Calu3 (cell line): ENCODE measurements at places on chromosomes 5 and 9. TPM values are rescaled to one million over a fixed set of nuclear protein-coding genes. Genes with fewer than 3 reads are reported as not detected.
A peak's percentile ranks its signal among the peaks of the same experiment; 100 is the strongest.

DNA sequence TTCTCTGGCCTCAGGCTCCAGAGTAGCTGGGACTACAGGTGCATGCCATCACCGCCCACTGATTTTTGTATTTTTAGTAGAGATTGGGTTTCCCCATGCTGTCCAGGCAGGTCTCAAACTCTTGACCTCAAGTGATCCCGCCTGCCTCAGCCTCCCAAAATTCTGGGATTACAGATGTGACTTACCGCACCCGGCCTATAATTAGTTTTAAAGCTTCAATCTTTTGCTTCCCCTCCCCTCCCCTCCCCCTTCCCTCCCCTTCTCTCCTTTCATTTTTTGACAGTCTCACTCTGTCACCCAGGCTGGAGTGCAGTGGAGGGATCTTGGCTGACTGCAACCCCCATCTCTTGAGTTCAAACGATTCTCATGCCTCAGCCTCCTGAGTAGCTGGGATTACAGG is 433.3 kb upstream of the EDIL3 start:
- H3K36me3 ChIP-seq = no peaks in the 10 kb centered on the region
- DNase-seq = no peak
- no peaks in the 10 kb centered on the region for H3K4me1 ChIP-seq
- no peaks in the 10 kb centered on the region for H3K27me3 ChIP-seq
- no peak overlapping the region for H3K4me3 ChIP-seq
- no peak overlapping the region for H3K27ac ChIP-seq

DNA sequence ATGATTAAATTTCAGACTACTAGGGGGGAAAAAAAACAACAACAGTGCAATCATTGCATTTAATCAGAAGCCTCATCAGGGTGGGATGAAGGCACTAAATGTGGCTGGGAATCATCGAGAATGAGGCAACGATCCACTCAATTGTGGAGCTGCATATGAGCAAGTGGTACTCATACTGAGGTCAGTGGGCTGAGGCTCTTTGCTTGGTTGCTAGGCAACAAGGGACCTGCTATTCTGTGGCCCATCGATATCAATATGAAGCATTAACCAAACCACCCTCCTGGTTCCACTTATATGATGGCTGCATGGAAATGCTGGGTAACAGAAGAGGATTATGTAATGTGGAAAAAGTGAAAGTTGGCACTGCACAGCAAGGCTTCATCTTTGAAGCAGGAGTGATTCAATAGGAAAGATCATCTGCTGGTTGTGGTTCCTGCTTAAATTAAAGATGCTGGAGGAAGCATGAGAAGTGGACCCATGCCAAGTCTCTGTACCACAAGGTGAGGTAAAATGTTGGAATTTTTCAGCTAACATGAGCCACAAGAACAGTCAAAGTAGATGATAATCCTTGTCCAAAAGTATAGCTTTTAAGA is 159.8 kb upstream of the HMHB1 start:
- H3K4me3 ChIP-seq = no peak overlapping the region
- peaks cover 23% of the 10 kb centered on the region for H3K4me1 ChIP-seq
- no peaks in the 10 kb centered on the region for H3K36me3 ChIP-seq
- no peaks in the 10 kb centered on the region for H3K27me3 ChIP-seq
- peak overlapping the region; percentile 36 for H3K27ac ChIP-seq

- no peak for DNase-seq
- no peaks in the 10 kb centered on the region for H3K36me3 ChIP-seq
- no peaks in the 10 kb centered on the region for H3K4me1 ChIP-seq
- H3K27me3 ChIP-seq = peaks cover 53% of the 10 kb centered on the region
- H3K4me3 ChIP-seq = no peak overlapping the region
Observed at GRCh38 chr5:150254774-150255173, 34.8 kb downstream of the CAMK2A start.

The SLC36A2 gene
- not detected in 2 replicates for total RNA-seq

The TXNDC15 gene
- total RNA-seq = 33.8 and 34.2 TPM in 2 replicates
